ENCODE measurements at places on chromosomes 4 and X.
A peak's percentile ranks its signal among the peaks of the same experiment; 100 is the strongest.

DNA sequence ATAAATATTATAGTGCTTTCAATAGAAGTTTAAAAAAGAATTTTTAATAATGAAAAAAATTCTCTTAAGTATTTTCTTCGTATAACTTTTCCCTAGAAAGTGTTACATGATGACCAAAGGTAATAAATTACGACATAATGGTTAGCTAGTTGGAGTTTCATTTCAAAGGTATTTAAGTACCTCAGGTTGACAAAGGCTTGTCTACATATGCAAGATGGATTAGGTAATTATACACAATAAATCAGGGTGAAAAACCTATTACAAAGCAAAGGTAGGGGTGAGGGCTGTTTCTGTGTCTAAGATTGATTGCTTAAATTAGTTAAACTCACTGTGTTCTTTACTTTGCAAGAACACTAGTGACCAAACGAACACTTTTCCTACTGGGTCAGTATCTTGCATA lies 508.5 kb upstream of the FAT1 start:
- DNase-seq: no peak

GRCh38 chr4:148054275-148054674 lies 322.4 kb downstream of the ARHGAP10 start:
- DNase-seq: peak; percentile 37

GRCh38 chr4:165873298-165874071 lies 448 bp downstream of the TLL1 start:
- DNase-seq: no peak

- peak; percentile 27 for DNase-seq
These were observed 36.8 kb downstream of the RTL5 start for GRCh38 chrX:72094894-72095293.

Data from Jurkat, Clone E6-1 (cell line).